ENCODE measurements at places on chromosomes 12 and 14.

DNA sequence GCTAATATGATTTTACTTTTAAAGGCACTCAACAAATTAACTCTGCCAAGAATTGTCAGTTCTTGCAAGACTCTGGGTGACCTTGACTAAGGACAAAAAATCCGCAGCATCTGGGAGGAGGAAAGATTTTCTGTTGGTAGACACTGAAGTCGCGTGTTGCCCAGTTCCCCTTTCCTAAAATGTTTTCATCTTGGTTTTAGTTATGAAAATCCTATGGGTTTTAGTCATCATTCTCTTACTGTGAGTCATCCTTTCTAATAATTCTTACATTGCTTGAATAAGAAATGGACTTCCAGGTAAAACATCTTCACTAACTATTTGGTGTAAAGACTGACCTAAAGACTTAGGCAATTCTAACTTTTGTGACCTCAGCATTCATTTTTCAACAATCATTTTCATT is 9.1 kb downstream of the GSG1 start:
- DNase-seq: no peak

DNA sequence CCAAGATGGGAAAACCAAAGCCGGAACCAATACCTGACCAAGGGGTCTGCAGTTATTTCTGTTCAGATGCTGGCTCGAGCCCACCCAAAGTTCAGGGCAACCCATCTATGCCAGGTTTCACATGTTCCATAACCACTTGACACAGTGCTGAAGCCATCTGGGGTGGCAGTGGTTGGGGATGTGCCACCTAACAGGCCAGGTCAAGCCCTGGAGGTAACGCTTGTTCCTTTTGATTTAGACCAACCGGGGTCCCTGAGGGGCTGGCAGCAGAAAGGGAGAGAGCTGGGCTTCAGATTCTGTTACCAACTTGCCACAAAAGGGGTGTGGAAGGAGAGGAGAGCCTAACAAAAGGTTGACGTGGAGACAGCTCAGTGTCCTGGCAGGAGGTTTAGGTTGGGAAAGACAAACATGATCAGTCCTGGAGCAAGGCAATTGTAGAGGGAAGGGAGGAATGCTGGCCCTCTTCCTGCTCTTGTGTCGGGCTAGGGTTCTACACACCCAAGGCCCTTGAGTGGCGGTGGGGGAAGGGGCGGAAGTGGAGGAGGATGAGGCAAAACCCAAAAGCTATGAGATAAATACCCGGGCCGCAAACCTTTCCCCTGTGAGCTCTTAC is 31.9 kb downstream of the CACNA2D4 start:
- DNase-seq: no peak

DNA sequence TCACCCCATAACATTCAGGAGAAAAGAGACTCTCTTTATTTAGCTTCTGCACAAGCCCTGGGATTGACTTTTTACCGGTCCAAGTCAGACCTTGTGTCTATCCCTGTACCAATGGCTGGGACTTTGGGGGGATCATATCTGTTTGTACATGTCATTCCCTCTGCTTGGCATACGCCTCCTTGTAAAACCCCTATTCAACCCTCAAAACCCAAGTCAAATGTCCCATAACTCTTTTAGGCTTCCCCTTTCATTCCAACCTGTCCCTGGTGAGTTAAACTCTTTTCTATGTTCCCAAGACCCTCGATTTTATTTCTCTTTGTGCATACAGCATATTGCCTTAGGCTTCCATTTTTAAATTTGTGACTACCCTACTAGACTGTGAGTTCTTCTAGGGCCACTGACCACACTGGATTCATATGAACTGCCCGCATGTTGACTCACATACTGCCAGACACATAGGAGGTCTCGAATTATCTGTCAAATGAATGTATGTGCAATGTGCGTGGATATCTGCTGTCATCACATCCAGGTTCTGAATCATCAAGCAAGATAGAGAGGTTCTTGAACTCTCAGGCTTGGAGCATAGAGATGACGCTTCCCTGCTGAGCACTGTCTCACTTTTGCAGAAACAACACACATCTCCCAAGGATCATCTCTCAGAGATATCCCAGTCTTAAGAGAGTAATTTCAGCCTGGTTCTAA is 548.6 kb upstream of the TBX3 start:
- DNase-seq: no peak

DNA sequence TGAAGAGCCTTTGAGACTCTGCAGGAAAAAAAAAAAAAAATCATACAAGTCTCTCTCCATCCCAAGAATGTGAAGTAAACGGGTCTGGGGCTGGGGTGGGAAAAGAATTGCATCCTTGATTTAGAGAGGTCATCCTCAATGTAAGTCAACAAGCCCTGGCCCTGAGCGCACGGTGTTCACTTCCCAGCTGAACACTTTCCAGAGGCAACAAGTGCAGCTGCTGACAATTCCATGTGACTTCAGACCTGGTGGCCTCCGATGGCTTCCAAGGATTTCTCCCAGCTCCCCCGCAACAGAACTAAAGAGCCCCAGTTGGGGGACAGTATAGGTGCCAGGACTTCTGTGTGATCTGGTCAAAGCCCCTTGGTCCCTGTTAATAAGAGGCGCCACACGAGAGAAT is 2.4 kb downstream of the RILPL1 start:
- DNase-seq: no peak

DNA sequence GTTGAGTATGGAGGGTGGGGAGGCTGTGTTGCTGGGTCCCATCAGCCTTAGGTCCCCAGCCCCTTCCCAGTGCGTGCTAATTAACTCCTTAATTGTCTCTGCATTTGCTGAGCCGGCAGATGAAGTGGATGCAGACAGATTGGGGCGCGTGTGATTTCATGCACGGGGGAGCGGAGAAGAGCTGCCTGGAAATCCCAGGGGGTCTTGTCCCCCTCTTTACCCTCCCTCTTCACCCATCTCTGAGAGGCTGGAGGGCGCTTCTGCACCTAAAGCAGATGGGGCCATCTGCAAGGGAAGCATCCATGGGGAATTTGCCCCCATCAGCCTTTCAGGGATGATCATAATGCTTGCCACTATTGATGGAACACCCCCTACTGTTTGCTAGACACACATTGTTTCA is 4.4 kb upstream of the ASIC1 start:
- DNase-seq: no peak

- DNase-seq: no peak
Measured at GRCh38 chr14:50953502-50953901, 9.2 kb upstream of the PYGL start.

DNA sequence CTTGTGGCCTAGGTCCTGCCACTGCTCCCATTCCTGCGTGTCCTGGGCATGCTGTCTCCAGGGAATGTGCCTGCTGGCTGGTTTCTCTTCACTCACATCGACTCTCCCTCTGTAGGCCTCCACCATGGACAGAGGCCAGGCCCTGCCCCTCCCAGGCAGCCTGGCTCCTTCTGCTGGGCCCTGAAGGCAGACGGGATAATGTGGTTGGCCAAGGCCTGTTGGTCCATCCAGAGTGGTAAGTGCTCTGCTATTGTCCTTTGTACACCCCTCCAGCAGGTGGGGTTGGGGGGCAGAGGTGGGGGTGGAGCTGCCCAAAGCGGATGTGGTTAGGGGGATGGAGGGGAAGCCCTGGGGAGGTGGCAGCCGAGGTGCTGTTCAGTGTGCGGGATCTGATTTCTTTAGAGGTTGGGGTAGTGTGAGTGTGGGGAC is 9.5 kb upstream of the NR4A1 start:
- DNase-seq: no peak

- DNase-seq: no peak
Measured at GRCh38 chr14:64681796-64682710, 22.2 kb upstream of the PLEKHG3 start.

- no peak for DNase-seq
Measured at GRCh38 chr12:130815028-130815741, 23.9 kb downstream of the STX2 start.

- no peak for DNase-seq
Measured at GRCh38 chr14:95871531-95871930, 5.1 kb upstream of the TUNAR start.

- DNase-seq: no peak
Measured at GRCh38 chr14:96189281-96189711, 15.3 kb upstream of the BDKRB2 start.

- DNase-seq: no peak
Measured at GRCh38 chr12:104909761-104910160, 48.3 kb downstream of the SLC41A2 start.

GRCh38 chr12:10358131-10358530 is 31.7 kb downstream of the KLRK1 start:
- DNase-seq: no peak

DNA sequence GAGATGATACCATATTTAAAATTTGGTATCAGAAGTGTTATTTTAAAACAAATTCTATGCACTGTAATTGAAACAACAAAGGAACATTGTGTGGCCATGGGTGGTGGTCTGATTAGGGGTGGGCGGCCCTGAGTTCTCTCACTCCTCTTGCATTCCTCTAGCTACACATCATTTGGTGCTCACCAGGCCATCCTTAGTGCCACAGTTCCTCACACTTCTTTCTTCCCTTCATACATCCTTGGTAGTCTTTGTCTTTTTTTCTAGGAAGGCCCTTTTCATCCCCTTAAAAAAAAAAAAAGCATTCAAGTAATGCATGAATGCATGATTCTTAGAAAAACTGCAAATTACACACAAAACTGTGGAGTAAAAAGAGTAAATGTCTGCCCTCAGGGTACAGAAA is 2.4 kb upstream of the MANSC4 start:
- no peak for DNase-seq

DNA sequence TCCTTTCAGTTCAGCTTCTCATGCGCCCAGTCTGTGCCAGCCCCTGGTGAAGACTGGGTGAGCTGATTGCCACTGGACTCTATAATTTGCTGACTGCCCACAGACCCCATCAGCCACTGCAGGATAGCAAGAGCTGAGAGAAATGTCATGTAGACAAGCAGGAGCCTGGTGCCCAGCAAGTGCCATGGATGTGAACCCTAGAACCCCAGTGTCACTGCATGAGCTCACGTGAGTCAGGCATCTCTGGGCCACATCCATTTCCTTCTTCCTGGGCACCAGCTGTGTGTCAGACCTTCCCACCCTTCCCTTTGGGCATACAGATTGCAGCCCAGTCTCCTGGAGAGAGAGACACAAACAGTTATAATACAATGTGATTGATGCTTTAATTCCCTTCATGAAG is 73.8 kb downstream of the NTF3 start:
- no peak for DNase-seq

DNA sequence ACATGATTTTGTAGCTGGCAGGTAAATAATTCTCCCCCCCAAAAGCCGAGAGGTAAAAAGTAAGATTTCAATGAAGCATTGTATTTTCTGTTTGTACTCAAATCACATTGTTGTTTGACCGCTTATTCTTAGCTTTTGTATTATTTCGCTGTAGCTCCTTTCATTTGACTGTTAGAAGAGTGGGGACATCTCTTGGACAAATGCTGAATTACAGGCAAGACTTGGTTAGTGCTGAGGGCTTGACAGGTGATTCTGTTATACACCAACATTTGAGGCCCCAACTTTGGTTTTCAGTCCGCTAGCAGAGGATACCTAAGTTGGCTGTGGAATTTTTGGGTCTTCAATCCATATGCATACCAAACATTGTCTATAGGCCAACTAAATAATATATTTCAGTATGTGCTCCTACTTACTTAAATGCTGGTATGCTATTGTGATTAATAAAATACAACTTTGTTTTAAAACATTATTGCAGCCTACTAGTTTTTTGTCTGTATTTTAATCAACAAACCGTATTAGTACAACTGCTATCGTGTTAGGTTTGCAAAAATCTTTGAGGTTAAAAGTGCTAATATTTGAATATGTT is 102.2 kb downstream of the ERC1 start:
- no peak for DNase-seq

GRCh38 chr12:104340177-104340576 is 36.6 kb downstream of the EID3 start:
- no peak for DNase-seq

GRCh38 chr12:125418902-125419564 is 353.8 kb downstream of the AACS start:
- DNase-seq: no peak

GRCh38 chr12:26798023-26798422 is 35.0 kb downstream of the ITPR2 start:
- no peak for DNase-seq

DNA sequence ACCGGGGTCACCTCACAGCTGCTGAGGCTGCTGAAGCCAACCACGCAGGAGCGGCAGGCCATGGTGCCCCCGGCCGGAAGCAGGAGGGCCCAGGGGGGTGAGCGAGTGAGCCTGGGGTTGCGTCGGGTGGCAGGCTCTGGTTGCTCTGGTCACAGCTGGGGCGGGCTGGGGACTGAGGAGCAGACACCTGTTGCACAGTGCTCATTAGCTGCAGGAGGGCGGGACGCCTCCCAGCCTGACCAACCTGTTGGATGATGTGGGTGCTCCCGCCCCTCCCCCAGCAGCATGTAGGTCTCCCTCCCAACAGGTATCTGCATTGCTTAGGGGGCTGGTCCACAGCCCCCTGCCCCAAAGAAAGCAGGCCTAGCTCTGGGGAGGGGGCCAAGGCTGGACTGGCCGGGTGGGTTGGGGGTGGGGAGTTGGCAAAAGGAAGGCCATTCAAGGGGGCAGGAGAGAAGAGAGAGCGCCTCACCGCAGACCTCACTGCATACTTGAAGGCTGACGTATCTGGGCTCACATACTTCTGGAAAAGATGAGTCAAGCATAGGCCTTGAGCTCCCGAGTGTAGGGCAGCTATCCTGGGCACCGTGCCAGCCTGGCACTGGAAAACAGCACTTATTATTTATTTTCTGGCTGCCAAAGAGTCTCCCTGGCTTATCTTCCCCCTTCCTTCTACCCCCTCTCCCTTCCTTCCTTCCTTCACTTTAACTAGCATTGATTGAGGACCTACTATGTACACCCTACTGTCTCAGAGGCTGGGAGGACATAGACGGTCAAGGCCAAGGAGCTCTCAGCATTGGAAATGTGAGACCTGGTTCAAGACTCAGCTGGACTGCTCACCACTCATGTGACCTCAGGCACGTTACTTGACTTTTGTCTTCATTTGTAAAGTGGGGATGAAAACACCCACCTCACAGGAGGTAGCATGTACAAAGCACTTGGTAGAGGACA is at the start of gene KRT80:
Gene KRT80 (minus strand): TSS at position 174 of the 951 bp plus-strand sequence. CDS start 112 bp downstream, at position 62.
- DNase-seq: no peak

- no peak for DNase-seq
Measured at GRCh38 chr12:117030187-117030900, 68.9 kb downstream of the TESC start.

DNA sequence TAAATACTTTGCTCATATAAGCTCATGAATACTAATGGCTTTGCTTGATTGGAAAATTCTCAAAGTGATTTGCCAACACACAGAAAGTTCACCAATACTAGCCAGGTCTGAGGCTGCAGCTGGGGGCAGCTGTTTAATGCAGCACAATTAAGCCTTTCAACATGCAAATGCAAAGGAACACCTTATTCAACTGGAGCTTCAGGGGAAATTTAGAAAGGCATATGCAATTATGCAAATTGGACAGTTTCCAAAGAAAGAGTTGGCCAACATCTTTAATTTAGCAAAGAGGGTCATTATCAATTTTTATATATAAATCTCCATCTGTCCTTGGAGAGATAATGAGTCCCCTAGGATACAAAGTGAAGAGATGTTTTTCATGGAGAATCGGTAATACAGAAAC is 40.2 kb upstream of the OTOGL start:
- no peak for DNase-seq

DNA sequence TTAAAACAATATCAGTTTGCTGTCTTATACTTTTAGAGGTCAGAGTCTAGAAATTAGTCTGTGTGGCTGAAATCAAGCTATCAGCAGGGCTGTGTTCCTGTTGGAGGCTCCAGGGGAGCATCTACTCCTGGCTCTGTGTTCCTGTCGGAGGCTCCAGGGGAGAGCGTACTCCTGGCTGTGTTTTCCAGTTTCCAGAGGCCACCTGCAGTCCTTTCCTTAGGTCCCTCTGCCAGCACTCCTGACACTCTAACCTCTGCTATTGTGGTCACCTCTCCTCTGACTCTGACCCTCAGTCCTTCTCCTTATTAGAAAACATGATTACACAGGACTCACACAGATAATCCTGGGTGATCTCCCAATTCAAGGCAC is 1140.7 kb upstream of the TMEM132C start:
- DNase-seq: no peak

All from activated CD4-positive, alpha-beta T cell treated with anti-CD3 and anti-CD28 coated beads for 24 hours (primary cell).